Activated CD4-positive, alpha-beta memory T cell treated with anti-CD3 and anti-CD28 coated beads for 36 hours (primary cell): ENCODE measurements at places on chromosomes 11 and 22. TPM values are rescaled to one million over a fixed set of nuclear protein-coding genes. Genes with fewer than 3 reads are reported as not detected.
A peak's percentile ranks its signal among the peaks of the same experiment; 100 is the strongest.

DNA sequence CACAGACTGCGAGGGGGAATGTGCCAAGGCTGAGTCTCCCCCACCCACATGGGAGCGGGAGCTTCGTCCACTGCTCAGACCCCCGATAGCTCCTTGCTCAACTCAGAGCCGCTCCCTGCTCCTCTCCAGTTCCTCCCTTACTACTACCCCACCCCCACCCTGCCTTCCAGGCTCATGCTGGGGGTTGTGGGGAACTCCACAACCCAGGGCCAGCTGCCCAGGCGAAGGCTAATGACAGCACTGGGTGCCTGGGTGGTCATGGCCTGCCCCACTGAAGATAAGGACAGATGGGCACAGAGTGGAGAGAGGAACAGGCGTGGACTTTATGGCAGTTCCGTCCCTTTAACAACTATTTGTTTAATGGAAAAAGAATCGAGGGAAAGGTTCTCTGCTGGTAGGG is 73.7 kb downstream of the PDE2A start:
- no peak for DNase-seq

DNA sequence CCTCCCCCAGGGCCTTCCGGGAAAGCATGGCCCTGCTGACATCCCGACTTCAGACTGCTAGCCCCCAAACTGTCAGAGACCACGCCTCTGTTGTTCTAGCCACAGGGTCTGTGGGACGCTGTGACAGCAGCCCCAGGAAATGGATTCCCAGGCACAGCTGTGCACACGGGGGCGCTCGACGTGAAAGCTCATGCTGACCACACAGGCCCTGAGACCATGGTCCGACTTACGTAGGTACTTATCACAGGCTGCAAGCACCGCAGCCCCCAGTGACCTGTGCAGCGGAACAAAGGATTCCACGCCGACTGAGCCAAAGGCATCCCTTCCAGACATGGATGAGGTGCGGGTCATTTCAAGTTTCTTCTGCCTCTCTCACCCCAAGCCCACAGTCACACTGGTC is 150.6 kb downstream of the CTTN start:
- DNase-seq, result no peak

- no peak for DNase-seq
Observed at GRCh38 chr11:67379061-67380058, 6.0 kb upstream of the CLCF1 start.

GRCh38 chr22:49678137-49678841 is 149.4 kb downstream of the BRD1 start:
- DNase-seq, result no peak

GRCh38 chr11:12110714-12111548 is 541 bp downstream of the MICAL2 start:
- peak; percentile 49 for DNase-seq

DNA sequence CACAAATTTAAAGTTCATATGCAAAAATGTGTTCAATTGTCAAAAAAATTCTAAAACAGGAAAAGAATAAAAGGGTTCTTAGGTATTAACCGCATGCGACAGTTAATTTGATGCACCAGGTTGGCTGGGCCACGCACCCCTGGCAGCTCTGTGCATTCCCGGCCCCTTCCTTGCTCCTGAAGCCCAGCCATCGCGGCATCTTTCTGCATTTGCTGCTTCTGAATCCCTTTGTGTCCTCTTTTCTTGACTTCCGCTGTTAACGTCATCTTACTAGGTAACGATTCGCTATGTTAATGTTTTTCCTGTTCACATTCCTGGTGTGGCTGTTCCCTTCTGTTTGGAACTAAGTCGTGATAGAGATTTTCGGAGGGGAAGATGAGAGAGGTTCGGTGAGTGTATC is 7.9 kb upstream of the KLHDC7B start:
- DNase-seq, result no peak

Gene TYR
- not detected for total RNA-seq

Gene POU2AF3
- not detected for total RNA-seq
